ENCODE measurements at places on chromosomes 3 and 15. TPM values are rescaled to one million over a fixed set of nuclear protein-coding genes. Genes with fewer than 3 reads are reported as not detected.

DNA sequence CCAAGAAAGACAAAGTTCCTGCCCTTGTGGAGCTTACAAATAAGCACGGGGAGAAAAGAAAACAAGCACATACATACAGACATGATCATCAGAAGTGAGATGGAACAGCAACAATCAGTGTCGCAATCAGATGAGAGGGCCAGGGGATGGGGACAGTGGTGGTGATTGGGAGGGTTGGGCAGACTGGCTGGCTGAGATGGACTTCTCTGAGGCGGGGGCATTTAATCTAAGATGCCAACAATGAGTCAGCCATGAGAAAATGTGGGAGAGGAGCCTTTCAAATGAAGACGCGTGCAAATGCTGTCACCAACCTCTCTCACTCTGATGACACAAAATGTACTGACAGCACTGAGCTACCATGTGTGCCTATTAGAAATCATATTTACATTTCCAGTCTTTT is 81.4 kb downstream of the NCEH1 start:
- no peak for DNase-seq

- DNase-seq: no peak
These were observed 25.3 kb downstream of the CMSS1 start for GRCh38 chr3:99842826-99843589.

DNA sequence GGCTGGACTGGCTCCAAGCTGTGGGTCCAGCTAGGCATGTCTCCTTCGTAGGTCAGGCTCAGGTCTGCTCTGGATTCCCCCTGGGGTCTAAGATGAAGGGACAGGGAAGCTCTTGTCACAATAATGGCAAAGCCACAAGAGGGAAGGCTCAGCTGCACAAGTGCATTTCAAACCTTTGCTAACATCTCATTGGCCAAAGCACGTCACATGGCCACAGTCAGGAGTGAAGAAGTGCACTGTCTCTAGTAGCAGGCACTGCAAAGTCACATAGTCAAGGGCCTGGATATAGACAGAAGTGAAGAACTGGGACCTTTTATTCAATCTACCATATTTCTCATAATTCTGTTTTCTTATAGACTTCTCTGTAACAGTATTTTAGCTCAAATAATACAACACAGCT is 20.1 kb downstream of the DLEC1 start:
- DNase-seq: no peak

GRCh38 chr3:156605686-156606605 is 51.0 kb upstream of the SSR3 start:
- DNase-seq: peak; percentile 66

ENTPD3 gene
- total RNA-seq: 0.11 TPM

CNTN3 gene
- 6.3 TPM for total RNA-seq

ETFA gene
- 251 TPM for total RNA-seq

SMAD3 gene
- 29.2 TPM for total RNA-seq

DNA sequence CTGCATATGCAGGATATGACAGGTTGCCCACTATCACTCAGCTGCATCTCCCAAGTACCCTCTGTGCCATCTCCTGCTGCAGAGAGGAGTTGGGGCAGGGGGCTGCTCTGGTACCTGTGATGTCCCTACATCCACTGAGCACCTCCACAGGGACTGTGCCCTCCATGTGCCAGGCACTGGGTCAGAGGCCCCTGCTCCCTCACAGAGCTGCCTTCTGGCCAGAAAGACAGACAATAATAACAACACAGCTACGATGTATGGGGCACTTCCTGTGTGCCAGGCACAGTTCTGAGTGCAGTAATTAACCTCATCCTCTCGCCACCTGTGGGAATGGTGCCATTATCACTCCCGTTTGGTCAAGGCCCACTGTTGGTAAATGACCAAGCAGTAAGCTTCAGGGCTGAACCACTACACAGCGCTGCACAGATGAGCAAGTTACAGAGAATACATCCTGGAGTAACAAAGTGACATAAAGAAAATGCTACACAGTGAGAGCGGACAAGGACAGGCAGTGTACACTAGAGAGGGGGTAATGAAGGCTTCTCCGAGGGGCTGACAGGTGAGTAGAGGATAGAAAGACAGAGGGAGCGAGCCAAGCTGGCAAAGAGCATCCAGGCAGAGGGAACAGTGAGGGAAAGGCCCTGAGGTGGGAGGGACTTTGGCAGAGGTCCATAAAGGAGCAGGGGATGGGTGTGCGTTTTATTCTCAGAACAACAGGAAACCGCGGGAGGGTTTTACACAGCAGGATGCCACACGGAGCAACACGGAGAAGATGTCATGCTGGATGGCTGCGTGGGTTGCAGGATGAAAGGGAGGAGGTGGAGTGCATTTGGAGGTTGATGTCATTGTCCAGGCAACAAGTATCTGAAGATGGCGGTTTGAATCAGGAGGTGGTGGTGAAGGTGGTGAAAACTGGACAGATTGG is 13.6 kb downstream of the WNT7A start:
- DNase-seq: no peak

GRCh38 chr15:58146749-58147148 is 8.6 kb downstream of the AQP9 start:
- no peak for DNase-seq

DNA sequence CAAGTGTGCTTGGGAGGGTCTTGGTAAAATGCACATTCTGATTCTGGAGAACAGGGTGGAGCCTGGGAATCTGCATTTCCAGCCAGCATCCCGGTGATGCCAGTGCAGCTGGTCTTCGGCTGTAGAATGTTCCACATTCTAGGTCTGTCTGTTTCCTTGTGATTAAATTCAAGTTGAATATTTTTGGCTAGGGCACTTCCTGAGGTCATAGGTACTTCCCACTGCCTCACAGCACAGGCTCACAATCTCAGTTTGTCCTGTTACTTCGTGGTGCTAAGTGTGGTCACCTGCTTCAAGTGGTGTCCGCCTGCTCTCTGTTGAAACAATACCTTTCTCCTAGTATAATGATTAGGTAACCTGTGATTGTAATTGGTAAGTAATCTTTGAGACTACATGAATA is 40.1 kb downstream of the FLNB start:
- DNase-seq: peak; percentile 62

All from right cardiac atrium (tissue), 5 donors.